ENCODE measurements at places on chromosomes 2 and 18.
A peak's percentile ranks its signal among the peaks of the same experiment; 100 is the strongest.

DNA sequence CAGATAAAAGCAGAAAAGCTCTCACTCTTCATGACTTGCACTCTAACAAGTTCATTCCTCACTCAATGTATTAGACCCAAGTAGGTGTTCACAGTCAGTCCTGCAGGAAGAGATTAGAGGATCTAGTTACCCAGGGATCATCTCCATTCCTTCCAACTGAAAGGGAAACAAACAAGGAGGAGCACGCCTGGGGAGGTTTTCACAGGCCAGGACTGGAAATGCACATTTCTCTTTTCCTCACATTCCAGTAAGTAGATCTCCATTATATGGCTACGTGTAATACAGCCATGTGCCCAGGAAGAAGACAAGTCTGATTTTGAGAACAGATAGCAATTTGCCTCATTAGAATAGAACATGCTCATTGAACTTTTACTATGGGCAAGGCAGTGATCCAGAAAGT, 1132.2 kb upstream of the FAM98A start:
- no peak overlapping the region for H3K4me3 ChIP-seq
- no peaks in the 10 kb centered on the region for H3K4me1 ChIP-seq
- H3K27me3 ChIP-seq, result no peaks in the 10 kb centered on the region
- H3K36me3 ChIP-seq, result no peaks in the 10 kb centered on the region
- no peak for DNase-seq

DNA sequence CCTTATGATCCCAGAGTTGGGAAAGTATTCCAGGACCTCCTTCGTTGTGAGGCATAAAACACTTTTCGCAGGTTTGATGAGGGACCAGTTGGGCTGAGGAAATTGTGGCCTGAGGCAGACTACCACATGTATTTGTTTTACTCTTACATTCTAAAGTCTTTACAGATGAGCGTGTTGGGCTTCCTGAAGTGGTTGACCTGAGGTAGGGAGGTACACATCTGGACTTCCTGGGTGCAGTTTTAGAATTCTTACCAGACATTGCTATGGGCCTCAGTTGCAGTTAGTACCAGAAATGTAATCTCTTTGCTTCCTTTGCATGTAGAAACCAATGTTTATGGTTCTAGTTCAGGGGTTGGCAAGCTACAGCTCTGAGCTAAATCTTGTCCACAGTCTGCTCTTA, 48.7 kb downstream of the COA5 start:
- H3K4me1 ChIP-seq, result peaks cover 78% of the 10 kb centered on the region
- no peak for DNase-seq
- H3K4me3 ChIP-seq, result no peak overlapping the region
- H3K36me3 ChIP-seq, result peaks cover 41% of the 10 kb centered on the region
- peak overlapping the region; percentile 79 for H3K27ac ChIP-seq

DNA sequence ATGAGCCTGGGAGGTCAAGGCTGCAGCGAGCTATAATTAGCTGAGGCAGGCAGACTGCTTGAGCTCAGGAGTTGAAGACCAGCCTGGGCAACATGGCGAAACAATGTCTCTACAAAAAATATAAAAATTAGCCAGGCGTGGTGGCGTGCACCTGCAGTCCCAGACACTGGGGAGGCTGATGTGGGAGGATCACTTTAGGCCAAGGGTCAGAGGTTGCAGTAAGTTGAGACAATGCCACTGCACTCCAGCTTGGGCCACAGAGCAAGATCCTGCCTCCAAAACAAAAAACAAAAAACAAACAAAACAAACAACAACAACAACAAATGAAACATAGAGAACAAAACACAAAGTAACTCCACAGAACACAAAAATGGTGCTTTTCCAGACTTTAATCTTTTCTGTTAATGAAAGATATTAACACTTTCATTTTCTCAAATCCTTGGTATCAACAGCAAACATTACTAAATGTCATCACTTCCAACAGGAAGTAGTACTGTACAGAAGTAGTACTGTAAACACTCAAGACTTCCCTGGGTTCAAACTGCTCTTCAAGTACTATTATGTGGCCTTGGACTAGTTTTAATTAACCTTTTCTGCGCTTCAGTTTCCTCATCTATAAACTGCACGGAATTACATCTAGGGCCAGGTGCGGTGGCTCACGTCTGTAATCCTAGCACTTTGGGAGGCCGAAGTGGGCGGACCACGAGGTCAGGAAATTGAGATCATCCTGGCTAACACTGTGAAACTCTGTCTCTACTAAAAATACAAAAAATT, 27.9 kb downstream of the PUM2 start:
- H3K27ac ChIP-seq, result no peak overlapping the region
- no peak overlapping the region for H3K4me3 ChIP-seq
- peaks cover 34% of the 10 kb centered on the region for H3K36me3 ChIP-seq

- no peak for DNase-seq
- no peak overlapping the region for H3K4me3 ChIP-seq
- H3K36me3 ChIP-seq, result no peaks in the 10 kb centered on the region
These were observed 135.1 kb downstream of the RIT2 start for GRCh38 chr18:42980426-42980825.

DNA sequence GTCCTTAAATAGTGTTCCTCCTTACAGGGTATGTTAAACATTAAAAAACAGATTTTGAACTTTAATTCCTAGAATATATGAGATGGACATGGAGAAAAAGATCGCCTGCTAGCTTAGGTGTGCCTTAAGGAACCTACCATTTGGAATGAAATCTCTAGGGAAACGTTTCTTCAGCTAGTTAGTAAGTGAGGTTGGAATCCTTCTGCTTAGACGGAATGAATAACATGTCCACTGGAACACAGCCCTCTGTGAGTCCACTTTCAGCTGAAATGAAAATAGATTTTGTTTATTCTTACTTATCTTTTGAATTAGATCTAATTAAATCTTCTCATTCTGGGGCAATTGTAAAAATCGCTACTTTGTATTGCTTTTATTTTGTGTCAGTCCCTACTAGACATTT, 28.4 kb downstream of the NAB1 start:
- no peak for DNase-seq
- H3K27ac ChIP-seq, result peak overlapping the region; percentile 15
- no peak overlapping the region for H3K4me3 ChIP-seq
- no peaks in the 10 kb centered on the region for H3K27me3 ChIP-seq

DNA sequence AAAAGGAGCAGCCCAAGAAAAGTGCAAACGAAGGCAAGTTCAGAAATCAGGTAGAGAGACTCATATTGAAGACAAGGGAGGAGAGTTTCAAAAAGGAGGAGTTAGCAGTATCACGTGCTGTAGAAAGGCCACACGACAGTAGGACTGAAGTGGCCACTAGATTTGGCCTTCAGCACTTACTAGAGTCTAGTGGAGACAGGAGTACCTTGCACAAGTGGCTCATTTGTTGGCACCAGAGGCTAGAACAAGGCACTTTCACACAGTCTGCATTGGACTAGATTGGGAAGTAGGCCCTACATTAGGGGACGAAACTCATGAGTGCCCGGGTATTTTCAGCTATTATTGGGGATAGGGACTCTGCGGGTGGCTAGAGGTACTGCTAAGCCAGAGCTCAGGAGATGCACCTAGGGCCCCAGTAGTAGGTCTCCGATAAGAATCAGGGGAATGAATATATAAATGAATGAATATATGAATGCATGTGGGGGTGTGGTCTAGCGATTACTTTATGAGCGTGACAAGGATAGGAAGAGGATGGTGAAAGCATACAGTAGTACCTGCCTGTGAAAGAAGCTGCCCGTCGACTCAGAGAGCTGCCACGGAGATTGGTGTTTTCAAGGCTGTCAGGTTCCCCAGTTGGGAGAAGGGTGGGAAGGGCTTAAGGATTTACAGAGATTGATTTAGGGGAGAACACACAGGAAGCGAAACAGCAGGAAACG, 1.4 kb upstream of the NCOA1 start:
- H3K4me3 ChIP-seq, result peak overlapping the region; percentile 91
- H3K4me1 ChIP-seq, result peaks cover 46% of the 10 kb centered on the region
- no peaks in the 10 kb centered on the region for H3K36me3 ChIP-seq
- peak overlapping the region; percentile 89 for H3K27ac ChIP-seq

DNA sequence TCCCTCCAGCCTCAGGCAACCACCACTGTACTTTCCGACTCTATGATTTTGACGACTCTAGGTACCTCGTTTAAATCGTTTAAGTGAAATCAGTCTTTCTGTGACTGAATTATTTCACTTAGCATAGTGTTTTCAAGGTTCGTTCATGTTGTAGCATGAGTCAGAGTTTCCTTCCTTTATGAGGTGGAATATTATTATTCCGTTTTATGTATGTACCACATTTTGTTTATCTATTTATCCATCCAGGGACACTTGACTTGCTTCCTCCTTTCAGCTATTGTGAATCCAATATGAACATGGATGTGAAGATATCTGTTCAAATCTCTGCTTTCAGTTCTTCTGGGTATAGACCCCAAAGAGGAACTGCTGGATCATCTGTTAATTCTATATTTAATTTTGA, 19.1 kb downstream of the IL1R2 start:
- H3K4me3 ChIP-seq, result no peak overlapping the region
- H3K27me3 ChIP-seq, result peaks cover 7% of the 10 kb centered on the region
- no peaks in the 10 kb centered on the region for H3K36me3 ChIP-seq
- H3K27ac ChIP-seq, result no peak overlapping the region
- no peak for DNase-seq

- no peak overlapping the region for H3K4me3 ChIP-seq
- DNase-seq, result no peak
- H3K36me3 ChIP-seq, result no peaks in the 10 kb centered on the region
These were observed 231.7 kb upstream of the TNP1 start for GRCh38 chr2:217091531-217091930.

DNA sequence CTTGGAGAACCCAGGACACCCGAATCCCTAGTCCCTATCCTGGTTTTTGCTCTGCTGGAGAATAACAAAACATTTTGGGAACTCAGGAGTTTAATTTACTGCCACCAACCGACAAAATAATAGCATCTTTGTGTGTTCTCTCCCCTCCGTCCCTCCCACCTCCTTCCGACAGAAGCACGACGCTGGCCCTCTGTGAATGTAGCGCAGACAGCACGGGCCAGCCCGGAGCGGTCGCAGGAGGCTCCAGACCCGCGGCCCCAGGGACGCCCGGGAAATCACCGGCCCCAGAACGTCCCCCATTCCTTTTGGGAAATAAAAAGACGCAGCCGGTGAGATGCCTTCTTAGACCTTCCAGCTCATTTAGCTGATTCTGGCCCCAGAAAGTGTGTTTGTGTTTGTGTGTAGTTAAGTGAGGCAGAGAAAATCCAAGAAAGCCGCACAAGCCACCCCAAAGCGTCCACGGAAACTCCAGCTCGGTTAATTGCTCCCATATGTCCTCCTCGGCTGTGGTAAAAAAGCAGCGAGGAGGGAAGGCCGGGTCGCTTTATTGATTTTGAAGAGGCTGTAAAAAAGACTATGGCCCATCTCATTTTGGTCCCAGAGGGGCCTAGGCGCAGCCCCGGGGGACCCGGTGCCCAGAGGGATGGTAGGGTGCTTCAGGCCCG, 577 bp upstream of the TANC1 start:
- H3K36me3 ChIP-seq, result no peaks in the 10 kb centered on the region
- H3K4me3 ChIP-seq, result peak overlapping the region; percentile 78
- DNase-seq, result peak; percentile 52
- peaks cover 77% of the 10 kb centered on the region for H3K4me1 ChIP-seq
- no peaks in the 10 kb centered on the region for H3K27me3 ChIP-seq
- H3K27ac ChIP-seq, result peak overlapping the region; percentile 97

DNA sequence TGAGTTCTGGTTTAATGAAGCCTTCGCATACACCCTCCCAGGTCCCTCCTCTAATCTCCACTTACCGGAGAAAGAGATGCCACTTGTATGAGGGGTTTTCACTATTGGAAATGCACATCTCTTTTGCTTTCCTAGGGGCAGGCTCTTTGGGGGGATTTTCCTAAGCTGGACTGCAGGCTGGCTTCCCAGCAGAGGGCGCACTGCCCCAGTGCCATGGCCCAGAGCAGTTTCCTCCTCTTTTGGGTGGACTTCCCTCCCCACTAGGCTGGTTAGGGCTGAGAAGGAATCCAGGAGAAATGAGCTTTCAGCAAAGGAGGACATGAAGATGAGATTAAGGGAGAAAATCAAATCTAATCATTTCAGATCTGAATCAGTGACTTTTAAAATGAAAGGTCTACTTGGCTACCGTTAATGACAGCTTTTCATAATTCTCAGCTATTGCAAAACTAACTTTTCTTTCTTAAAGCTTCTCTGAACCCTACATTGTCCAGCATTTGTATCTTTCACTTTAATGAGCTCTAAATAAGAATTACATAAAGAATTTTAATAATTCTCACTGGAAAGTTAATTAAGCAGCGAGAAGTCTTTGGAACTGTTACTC, 784.1 kb upstream of the FANCL start:
- DNase-seq, result peak; percentile 23
- H3K36me3 ChIP-seq, result no peaks in the 10 kb centered on the region
- H3K4me3 ChIP-seq, result no peak overlapping the region
- no peaks in the 10 kb centered on the region for H3K4me1 ChIP-seq
- peaks cover 16% of the 10 kb centered on the region for H3K27me3 ChIP-seq
- no peak overlapping the region for H3K27ac ChIP-seq

- no peaks in the 10 kb centered on the region for H3K27me3 ChIP-seq
- H3K4me3 ChIP-seq, result no peak overlapping the region
- H3K27ac ChIP-seq, result no peak overlapping the region
- no peaks in the 10 kb centered on the region for H3K4me1 ChIP-seq
- no peaks in the 10 kb centered on the region for H3K36me3 ChIP-seq
- no peak for DNase-seq
These were observed 1896.8 kb upstream of the CELF4 start for GRCh38 chr18:39462436-39462835.

- H3K4me3 ChIP-seq, result no peak overlapping the region
- no peaks in the 10 kb centered on the region for H3K36me3 ChIP-seq
- no peaks in the 10 kb centered on the region for H3K27me3 ChIP-seq
- H3K27ac ChIP-seq, result no peak overlapping the region
These were observed 8.1 kb upstream of the ARHGAP15 start for GRCh38 chr2:143121079-143121478.

GRCh38 chr18:34870555-34871310, 160.6 kb downstream of the DTNA start:
- DNase-seq, result no peak
- H3K36me3 ChIP-seq, result no peaks in the 10 kb centered on the region
- H3K4me1 ChIP-seq, result peaks cover 9% of the 10 kb centered on the region

DNA sequence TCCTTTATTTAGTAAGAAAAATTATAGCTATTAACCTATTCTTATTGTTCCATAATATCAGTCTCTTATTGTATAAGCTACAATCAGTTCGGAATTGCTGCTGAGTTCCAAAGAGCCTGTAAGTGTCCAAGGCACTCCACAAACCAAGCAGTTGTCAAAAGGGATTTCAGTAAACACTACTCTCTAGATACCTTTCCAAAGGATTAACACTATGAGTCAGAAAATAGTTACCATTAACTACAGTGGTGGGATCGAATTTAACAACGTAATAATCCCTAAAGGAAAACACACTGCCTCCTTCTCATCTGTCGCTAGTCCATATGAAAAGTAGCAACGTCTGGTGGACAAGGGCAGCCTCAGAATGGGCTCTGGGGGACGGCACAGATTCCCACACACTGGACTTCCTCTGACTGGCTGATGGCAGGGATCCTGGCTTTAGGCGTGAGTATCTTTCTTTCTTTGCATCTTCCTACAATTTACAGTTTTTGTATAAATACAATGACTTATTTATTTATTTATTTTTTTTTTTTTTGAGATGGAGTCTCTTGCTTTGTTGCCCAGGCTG, 8.8 kb downstream of the TGFBRAP1 start:
- no peaks in the 10 kb centered on the region for H3K36me3 ChIP-seq
- no peaks in the 10 kb centered on the region for H3K27me3 ChIP-seq
- H3K27ac ChIP-seq, result no peak overlapping the region
- no peak overlapping the region for H3K4me3 ChIP-seq
- no peak for DNase-seq

All from left ventricle myocardium inferior (tissue), 1 donor.